ENCODE measurements at places on chromosomes 1 and 21.

DNA sequence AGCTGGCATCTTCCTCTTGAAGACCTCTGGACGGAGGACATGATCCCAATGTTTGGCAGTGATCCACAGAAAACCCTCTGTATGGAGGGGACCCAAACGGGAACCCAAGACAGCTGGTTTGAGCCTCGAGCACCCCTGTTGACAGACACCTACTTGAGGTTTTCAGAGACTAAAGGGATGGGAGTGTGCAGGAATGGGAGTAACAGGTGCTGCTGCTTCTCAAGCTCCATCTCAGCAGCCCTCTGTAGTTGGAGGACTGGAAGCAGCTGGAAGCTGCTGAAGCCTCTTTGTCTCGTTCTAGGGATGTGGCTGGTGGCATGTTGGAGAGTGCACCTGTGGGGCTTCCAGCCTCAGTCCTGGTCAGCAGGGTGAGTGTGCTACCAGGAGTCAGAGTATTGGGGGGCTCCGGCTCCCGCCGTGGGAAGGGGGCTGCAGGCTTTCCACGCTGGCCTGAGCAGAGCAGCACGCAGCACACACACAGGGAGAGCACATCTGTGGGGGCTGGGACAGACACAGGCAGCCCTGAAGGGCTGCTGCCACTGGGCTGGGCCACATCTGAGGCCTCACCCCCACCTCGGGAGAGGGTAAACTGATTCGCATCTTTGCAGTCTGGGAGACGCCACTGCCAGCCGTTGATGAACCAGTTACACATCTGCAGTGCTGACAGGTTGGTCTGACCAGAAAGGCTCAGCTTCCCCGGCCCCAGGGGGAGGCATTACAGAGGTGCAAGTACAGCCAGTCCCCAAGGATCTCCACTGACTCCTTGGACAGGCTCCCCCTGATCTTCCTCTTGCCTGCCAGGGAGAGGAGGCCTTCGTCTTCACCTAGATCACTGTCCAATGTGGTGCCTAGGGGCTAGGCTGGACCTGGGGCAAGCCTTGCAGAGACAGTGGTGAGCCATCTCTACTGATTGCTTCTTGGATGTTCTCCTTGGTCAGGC lies 56.6 kb downstream of the ADSS2 start:
- DNase-seq: no peak

DNA sequence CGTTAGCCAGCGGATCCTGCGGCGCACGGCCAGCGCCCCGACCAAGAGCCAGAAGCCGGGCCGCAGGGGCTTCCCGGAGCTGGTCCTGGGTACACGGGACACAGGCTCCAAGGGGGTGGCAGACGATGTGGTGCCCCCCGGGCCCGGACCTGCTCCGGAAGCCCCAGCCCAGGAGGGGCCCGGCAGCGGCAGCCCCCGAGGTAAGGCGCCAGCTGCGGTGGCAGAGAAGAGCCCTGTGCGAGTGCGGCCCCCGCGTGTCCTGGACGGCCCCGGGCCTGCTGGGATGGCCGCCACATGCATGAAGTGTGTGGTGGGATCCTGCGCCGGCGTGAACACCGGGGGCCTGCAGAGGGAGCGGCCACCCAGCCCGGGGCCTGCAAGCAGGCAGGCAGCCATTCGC lies 24.2 kb downstream of the PANK4 start:
- no peak for DNase-seq

- no peak for DNase-seq
These were observed 121.8 kb upstream of the KCNK1 start for GRCh38 chr1:233491953-233492620.

DNA sequence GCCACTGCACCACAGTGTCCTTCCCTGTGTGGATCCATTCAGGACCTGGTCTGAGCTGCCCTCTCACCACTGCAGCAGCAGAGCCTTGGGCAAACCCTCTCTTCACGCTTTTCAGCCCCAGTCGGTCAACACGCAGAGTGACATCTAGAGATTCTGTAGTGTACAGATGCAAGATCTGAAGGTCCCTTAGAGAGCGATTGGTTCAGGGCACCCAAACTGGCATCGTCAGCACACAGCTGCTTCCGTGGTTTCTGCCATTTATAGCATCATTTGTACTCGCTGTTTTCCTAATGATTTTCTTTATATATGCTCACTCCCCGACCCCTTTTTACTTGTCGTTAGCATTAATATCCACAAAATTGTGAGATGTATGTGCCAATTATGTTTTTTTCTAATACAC lies 1.5 kb upstream of the ASCL5 start:
- no peak for DNase-seq

- DNase-seq: no peak
These were observed 475.8 kb upstream of the OLFM3 start for GRCh38 chr1:102472520-102472919.

DNA sequence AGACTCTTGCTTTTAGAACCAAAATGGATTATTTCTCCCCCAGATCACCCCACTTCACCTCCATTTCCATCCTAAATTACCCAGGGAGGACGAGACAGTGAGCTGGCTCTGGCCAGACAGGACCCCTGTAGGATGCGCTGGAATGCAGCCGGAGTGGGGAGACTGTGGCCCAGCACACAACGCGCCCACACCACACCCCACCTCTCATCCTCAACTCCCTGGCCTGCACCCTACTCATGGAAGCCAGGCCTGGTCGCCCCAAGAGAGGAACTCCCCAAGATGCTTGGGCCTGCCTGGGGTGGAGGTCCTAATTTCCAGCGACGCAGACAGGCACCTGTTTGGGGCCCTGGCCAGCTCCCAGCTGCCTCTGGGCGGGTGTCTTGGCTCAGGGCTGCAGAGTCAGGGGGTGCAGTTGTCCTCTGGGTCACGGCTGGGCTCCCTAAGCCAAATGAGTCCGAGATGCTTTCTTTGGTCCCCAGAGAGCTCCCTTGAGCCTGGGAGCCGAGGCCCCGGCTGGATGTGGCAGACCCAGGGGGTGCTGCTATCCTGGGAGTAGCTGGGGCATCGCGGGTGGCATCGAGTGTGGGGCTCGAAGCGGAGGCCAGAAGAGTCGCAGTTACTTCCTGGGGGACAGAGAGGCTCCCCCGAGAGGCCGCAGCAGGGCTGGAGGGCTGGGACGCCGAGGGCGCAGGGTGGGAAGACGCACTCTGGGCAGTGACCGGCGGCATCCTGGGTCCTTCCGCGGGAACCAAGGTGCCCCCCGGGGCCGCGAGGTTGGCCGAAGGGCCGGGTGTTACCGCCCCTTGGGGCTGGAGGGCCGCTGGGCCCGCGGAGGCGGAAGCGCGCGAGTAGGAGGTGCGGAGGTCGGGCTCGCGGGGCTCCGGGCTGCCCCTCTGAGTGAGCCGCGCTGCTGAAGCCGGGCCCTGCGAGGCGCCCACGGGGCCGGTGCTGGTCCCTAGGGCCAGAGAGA lies 10.4 kb downstream of the CLEC20A start:
- no peak for DNase-seq

DNA sequence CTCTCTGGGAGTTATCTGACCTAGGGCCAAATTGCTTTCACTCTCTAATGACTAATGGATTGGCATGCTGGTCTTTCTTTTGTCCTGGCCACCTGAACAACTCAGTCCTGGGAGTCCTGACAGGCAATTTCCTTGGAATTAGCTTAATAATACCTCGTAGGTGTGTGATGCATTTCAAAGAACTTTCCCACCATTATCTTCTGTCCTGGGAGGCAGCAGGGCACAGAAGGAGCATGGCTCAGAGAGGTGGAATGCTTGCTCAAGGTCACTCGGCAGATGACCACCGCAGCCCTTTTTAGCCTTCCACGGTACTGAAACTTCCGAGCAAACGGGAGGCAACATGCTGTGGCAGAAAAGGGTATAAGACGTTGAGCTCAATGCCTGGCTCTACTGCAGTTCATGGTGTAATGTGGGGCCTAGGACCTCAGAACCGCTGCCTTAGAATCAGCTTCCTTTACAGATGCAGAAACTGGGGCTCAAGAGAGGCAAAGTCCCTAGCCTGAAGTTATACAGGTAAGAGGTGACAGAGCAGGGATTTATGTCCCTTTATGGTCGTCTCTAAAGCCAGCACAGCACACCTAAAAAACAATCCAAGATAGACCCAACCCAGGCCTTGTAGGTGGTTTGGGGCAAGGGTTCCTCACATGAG lies 3.2 kb downstream of the ID3 start:
- no peak for DNase-seq

DNA sequence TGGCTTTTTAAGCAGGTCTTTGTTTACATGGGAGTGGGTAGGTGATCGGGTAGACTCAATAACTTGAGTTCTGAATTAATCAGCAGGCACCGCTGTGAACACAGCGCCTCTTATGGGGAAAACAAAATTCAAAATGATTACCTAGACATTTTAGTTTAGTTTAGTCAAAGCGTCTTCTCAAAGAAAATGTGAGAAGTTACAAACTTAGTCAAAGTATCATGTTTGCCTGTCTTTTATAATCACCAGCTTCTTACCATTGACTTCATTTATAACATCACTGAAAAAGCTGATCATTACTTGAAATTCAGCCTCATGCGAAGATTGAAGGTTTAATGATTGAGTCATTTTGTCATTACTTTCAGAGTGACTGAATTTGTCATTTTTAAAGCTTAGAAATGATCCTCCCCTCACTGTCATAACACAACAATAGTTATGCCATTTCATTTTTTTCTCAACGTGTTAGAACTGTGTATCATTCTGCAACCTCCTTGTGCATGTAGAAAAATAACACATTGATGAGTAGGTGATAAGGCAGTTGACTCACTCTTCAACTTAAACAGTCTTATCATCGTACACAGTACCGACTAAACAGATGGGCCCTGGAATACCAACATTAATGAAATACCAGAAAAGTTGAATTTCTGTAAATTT lies 188.5 kb downstream of the NFIA start:
- no peak for DNase-seq

DNA sequence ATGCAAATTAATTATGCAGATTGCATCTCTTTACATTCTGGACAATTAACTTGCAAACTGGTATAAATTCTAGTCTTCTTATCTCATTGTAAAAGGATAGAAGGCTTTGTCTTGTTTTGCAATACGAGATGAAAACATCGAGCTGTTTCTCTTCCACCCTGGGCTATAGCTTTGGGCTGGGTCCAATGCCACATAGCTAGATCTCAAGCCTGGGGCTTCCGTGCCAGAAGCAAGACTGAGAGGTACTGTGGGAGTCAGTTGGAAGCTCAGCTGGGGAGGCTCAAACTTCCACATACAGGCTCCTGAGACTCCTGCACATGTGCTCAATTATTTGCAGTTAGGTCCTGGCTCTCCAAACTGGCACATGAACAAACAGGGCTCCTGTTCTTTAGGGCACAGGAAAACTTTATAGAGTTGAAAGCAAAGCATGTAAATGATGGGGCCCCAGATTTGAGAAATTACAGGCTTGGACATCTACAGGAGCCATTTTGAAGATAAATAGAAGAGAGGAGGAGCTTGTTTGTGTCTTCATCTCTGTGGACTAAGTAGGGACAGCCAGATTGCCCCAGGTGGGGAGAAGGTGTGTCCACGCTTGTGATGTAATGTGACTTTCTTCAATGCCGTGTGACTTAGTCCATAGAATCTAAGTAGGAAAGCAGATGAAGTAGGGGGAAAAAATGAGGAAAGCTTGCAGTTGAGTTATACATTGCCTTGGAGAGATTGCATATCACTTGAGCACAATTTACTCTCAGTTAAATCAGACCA lies 65.9 kb upstream of the SIPA1L2 start:
- DNase-seq: no peak

- DNase-seq: no peak
These were observed 6.9 kb downstream of the CYP4B1 start for GRCh38 chr1:46805755-46806154.

DNA sequence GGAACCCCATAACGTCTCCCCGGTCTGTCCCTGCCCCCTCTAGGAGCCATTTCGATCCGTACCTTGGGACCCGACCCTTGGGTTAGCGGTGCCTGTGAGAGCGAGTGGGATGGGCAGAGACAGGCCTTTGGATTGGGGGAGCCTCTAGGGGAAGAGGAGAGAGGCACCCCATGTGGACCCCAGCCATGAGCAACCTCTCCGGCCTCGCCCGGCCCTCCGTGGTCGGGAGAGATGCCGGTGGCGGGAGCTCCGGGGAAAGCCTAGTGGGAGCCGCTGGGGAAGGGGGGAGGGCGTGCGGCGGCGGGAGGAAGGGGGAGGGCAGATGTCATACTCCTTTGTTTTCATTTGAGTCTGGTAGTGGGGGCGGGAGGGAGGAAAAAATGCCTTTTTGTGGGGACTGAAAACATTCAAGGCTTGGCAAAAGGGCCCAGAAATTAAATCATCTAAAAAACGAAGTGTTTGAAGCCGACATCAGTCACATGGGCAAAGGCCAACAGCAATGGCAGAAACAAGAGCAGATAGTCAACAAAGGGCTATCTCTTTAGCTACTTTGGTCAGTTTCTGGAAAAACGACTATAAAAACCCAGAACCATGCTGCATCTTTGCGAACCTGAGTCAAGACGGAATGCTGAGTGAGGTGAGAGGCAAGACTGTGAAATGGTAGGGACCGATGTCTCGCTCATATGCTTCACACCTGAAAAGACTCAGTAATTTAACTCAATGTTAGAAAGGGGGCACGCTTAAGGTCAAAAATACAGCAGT lies 758 bp downstream of the PTBP2 start:
- DNase-seq: no peak

DNA sequence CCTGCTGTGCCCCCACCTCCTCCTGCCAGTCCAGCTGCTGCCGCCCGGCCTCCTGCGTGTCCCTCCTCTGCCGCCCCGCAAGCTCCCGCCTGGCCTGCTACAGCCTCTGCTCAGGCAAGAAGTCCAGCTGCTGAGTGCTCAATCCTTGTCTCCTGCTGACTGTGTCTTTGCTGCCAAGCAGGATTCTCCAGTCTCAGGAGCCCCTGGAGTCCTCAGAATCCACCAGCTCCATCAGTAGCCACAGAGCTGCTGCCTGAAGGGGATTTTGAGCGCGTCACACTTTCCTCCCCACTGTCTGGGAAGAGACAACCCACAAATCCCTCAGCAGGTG lies 973 bp downstream of the KRTAP10-11 start:
- no peak for DNase-seq

DNA sequence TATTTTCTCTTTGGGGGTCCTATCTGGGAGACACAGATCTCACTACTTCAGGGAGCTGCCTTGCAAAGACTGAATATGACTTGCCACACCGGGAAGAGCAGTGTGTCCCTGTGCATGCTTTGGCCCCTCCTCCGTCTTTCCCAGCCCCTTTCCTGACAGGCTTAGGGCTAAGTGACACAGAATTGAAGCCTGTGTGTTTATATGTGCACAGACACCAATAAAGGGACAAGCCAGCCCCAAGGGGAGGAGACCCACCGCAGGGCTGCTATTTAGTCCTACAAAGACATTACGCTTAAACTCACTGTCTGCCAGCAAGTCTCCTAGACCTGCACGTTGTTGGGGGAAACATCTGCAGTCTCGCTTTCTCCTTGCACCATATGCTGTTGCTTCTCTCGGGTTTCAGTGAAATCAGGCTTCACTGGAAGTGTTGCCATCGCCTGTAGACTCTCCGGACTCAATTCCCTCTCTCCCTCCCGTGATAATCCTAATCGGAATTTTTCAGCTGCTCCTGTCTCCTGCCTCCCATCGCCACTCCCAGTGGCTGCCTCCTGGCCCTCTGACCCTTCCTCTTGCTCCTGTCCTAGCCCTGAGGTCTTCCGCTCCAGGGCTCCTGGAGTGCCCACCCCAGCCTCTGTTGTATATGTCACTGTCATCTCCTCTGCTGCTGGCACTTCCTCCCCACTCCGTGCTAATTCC lies 58.5 kb upstream of the LRRC53 start:
- no peak for DNase-seq
